Diencephalon (tissue), 1 donor: ENCODE measurements at places on chromosomes 16 and 17. TPM values are rescaled to one million over a fixed set of nuclear protein-coding genes. Genes with fewer than 3 reads are reported as not detected.

The KRTAP9-1 gene
- total RNA-seq = not detected

The IKZF3 gene
- total RNA-seq = under 0.01 TPM

The KRT33B gene
- not detected for total RNA-seq

The PRSS22 gene
- not detected for total RNA-seq

The CDH5 gene
- 9.9 TPM for total RNA-seq

The TBC1D3 gene
- total RNA-seq = not detected

The RSPRY1 gene
- 71.7 TPM for total RNA-seq

The KRTAP2-2 gene
- not detected for total RNA-seq

The KRT20 gene
- total RNA-seq = not detected

The GPR179 gene
- 4.6 TPM for total RNA-seq

The TAC4 gene
- total RNA-seq = not detected

The HAGHL gene
- 12.2 TPM for total RNA-seq

The VAT1L gene
- total RNA-seq = 89.0 TPM
